ENCODE measurements at places on chromosomes 1 and 21. TPM values are rescaled to one million over a fixed set of nuclear protein-coding genes. Genes with fewer than 3 reads are reported as not detected.

MRTO4 gene
- total RNA-seq, result 31.8 TPM

UBASH3A gene
- total RNA-seq, result not detected

FAM72D gene
- total RNA-seq, result 0.41 TPM

OR10K2 gene
- total RNA-seq, result not detected

DNA sequence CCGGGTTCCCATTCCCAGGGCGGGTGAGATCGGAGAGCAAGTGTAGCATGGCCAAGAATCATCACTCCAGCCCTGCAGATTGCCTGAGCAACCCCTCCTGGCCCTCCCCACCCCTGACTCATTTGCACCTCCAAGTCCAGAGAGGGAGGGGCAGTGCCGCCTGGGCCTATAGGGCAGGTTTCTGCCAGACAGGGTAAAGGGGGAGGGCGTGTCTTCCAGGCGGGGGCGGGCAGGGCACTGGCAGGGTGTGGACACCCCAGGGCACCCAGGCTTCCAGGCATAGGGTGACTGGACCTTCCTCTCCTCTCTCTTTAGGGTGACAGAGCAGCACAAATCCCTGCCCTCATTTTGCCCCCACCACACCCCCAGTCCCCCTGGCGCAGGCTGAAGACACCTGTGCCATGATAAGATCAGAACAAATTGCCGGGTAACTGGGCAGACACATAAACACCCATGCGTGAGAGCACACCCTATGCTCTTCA is 3.2 kb upstream of the CRYBG2 start:
- DNase-seq, result no peak

- no peak for DNase-seq
Measured at GRCh38 chr1:106526650-106527049, 529.8 kb upstream of the PRMT6 start.

DNA sequence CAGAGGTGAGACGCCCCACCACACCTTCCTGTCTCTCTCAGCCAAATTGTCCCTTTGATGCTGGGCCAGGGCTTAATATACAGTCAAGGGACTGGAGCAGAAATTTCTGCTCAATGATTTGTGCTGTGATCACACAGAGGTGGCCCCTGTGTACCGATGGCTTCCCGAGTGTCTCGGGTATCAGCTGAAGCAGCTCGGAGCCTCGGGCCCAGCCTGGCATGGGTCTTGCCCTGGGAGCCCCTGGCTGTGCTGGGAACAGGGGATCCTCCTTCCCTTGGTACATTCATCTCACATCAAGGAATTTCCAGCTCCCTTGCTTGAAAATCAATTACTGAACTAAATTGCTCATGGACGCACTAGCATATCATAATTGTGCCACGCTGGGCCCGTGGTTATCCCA is 148.8 kb upstream of the C1orf174 start:
- DNase-seq, result no peak

DNA sequence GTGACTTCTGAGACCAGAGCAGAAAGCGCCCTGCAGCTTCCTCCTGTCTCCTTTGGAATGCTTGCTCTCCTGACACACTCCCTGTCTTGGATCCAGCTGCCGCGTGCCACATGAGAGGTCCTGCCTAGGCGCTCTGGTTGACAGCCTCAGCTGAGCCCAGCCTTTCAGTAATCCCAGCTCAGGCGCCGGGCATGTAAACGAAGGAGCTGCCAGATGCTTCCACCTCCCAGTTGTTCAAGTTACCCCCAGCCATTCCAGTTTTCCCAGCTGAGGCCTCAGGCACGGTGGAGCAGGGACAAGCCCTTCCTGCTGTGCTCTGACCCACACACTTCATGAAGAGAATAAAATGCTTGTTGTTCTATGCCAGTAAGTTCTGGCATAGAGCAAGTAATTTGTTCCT is 14.3 kb upstream of the CD34 start:
- DNase-seq, result no peak

GRCh38 chr1:185129708-185130107 is 27.0 kb downstream of the TRMT1L start:
- no peak for DNase-seq

- no peak for DNase-seq
Measured at GRCh38 chr1:242147096-242147976, 148.4 kb upstream of the MAP1LC3C start.

DNA sequence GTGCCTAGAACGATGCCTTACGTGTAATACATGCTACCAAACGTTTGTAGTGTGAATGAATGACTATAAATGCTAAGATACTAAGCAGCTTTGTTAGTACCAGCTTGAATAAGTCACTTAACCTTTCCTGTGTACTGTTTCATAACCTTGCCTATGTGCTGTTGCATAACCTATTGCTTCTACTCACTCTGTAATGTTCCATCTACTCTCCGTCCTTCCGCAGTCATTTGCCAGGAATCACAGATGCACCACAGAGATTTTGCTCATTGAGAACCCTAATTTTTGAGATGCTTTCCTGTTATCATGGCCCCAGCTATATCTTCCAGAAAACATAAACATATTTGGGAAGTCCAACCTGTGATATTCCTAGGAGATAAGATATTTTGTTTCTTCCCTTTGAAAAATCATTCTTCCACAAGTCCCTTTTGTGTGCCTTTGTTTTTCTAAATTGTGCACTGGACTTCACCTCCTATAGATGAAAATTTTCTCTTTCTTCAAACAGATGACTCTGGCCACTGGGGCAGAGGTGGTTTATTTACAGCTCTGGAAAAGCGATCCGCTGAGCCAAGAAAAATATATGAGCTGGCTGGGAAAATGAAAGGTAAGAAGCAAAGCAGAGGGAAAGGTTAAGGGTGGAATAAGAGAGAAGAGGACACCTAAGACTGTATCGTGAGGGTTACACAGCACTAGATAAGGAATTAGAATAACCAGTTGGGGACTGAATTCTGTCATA is 44.8 kb downstream of the CHD1L start:
- DNase-seq, result no peak

DNA sequence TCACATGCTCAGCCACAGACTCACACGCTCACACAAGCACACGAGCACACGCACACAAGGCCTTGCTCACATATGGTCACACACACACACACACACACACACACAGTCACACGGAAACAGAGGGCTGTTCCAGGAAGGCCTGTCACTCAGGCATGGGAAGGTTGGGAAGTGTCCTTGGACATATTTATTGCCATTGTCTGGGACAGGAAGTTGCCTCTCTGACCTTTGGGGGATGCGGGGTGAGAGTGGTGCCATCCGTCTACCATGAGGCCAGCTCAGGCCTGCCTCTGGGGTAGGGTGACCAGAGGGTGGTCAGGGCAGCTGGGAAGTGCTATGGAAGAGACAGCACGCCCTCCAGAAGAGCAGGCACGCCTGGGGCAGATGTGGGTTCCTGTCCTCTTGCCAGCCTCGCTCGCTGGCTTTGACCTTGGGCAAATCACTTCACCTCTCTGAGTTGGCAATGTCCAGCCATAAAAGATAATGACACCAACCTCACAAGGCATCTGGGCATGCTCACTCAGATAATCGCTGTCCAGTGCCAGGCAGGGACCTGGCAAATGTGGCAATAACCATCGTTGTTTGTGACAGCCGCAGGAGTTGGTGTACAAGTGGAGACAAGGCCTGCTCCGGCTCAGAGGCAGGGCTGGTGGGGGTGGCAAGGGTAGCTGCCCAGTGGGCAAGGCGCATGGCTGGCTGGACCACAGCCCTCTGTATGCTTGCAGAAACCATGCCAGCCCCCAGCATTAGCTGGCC is 8.0 kb upstream of the GUCA2A start:
- no peak for DNase-seq

DNA sequence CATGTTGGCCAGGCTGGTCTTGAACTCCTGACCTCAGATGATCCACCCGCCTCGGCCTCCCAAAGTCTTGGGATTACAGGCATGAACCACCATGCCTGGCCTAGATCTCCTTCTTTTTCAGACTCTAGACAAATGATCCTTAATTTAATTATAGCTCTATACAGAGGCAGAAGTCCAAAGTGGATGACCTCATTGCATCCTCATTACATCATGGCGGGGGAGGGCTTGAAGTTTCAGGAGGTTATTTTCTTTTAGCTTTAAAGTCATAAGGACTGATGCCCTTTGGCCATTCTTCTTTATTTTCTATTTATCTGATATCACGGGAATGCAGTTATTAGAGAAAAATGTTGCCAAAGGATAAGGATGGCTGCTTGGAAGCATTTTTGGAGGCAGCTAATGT is 14.1 kb upstream of the MARK1 start:
- no peak for DNase-seq

DNA sequence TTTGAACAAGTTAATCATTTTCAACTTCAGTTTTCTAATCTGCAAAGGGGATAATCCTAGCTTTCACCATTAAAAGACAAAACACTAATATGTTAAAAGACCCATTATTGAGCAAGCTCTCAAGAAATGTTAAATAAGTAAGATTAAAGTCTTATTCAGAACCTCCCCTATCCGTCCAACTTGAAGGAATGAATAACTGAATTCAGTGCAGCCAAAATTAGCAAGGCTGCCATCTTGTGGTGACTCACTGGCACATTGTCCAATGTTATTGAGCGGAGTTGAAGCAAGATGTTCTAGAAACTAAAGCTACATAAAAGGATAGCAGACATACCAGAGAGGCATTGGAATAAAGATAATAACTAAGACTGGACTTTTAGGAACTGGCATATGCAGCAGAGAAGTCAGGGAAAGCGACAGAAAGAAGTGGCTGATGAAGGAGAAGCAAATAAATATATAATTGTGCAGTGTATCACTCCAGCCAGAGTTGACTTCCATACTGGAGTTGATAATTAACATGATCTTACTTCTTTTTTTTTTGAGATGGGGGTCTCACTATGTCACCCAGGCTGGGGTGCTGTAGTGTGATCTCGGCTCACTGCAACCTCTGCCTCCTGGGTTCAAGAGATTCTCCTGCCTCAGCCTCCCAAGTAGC is 8.2 kb upstream of the CAP1 start:
- peak; percentile 44 for DNase-seq

- peak; percentile 3 for DNase-seq
Measured at GRCh38 chr1:20726118-20726911, 6.2 kb downstream of the SH2D5 start.

GRCh38 chr1:94345148-94345721 is 73.0 kb upstream of the ABCD3 start:
- DNase-seq, result no peak

- no peak for DNase-seq
Measured at GRCh38 chr1:168693197-168693871, 35.7 kb downstream of the DPT start.
